ENCODE measurements at places on chromosomes 4 and X.
A peak's percentile ranks its signal among the peaks of the same experiment; 100 is the strongest.

GRCh38 chrX:119240356-119240755, 4.3 kb downstream of the PGRMC1 start:
- DNase-seq, result no peak

DNA sequence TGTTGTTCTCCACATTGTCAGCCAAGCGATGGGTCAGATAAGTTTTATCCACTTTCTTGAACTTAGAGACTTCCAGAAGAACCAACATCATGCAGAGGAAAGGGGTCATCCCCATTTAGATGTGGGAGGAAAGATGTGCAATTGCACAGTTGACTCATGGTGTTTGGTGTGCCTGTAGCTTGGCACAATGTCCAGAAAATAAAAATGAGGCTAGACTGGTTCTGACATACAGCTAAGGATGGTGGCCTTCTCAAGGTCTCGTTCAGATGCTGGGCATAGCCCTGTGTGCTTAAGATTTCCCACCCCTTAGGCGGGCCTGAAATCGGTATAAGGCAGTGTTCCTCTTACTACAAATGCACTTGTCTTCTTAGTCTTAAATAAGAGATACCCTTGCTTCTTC, 101.1 kb downstream of the PCDH7 start:
- no peak for DNase-seq

DNA sequence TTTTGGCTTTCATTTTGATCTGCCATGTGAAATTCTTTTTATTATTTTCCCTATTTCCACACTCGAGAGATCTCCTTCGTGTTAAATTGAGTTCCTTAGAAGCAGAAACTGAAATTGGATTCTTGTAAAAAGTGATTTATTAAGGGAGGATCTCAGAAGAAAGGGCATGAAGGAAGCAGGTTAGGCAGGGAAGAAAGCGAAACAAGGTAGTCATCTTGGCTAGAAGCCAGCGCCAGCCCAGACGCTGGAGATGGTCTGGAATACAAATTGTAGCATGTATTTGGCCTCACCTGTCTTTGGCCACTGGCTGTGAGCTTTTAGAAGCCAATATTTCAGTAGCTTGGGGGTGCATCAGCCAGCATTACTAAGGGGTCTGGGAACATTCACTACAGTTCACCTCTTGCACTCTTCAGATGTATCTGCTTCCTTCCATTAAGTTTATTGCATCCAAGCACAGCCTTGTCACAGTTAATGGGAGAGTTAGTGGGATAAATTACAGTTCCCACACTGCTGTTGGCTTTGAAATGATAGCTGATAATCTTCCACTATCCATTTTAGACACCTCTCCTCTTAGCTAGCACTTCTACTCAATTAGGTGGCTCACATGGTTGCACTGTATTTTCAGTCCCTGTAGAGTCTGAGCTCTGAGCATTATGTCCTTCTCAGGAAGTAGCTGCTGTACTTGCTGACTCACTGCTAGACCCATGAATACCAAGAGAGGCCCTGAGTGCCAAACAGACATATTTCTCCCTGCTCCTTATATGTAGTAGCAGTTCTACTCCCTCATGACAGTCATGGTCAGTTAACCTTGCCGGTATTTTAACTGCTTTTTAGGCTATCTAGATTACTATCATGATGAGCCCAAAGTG, 14.6 kb downstream of the GRXCR1 start:
- no peak for DNase-seq

DNA sequence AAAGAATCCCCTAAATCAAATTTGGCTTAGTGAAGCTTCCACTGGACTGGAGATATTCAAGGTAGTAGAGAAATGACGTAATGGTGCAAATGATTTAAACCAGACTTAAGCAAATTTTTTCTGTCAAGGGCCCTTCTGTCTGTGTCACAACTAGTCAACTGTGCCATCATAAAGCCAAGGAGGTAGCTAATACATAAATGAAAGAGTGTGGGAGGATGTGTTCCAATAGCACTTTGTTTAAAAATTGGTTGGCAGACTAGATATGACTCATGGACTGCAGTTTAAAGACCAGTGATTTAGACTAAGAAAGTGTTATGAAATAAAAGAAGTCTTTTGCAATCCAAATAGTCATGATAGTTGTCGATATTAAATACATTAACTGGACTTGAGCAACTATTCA, 24.3 kb upstream of the TEX13C start:
- peak; percentile 0 for DNase-seq

Data from AML-193 (cell line).